ENCODE measurements at places on chromosomes 7 and 10.

DNA sequence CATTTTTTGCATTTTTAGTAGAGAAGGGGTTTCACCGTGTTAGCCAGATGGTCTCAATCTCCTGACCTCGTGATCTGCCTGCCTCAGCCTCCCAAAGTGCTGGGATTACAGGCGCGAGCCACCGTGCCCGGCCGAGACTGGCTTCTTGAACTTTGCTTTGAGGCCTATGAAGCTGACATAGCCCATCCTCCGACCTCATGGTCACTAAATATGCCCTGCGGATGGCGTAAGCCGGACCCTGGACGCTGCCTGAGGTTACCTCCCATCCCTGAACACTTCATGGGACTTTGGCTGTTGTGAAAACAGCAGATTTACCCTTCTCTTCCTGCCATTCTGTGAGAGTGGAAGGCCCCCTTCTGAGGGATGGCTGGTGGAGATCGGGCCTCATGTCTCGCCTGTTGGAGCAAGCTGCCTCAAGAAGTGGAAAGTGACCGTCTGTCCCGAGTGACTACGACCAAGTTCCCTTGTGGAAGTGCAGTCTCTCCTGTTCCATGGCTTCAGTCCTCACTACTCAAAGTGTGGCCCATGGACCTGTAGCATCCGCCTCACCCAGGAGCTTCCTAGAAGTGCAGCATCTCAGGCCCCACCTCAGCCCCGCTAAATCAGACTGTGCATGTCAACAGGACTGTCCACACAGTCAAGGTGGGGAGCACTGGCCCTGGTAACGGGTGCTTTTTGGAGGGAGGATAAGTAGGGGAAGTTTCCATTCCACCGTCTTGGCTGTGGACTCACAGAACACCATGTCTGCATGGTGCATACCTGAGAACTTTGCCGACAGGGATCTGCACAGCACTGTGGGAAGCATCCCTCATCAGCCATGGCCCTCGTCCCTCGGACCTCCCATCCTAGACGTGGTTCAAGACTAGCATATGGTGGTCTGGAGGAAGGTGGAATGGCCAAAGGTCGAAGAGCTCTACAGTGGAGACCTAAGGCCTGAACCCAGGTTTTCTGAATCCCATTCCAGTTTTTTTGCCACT lies 210.5 kb upstream of the SHH start:
- no peaks in the 10 kb centered on the region for H3K27me3 ChIP-seq
- H3K4me3 ChIP-seq, result no peak overlapping the region
- H3K36me3 ChIP-seq, result no peaks in the 10 kb centered on the region

DNA sequence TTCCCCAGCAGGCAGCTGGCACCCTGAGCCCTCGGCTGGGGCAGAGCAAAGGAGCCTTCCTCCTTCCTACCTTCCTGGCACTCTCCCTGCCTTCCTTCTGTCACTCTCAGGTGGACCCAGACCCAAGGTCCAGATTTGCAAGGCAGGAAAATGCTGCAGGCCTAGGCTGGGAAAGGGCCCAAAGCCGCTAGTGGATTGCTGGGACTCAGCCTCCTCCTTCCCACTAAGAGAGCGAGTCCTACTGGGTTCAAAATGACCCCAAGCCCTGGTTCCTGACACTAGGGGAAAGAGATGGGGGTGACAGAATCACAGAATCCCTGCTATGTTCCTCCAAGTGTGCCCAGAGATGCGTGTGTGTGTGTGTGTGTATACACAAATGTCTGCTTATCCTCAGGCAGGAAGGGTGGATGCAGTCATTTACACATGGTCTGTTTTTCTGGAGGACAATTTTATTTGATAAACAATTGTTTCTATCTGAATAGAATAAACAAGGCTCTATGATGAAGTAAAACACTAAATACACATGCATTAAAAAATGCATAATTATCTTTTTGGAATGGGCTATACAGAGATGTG lies 1.3 kb upstream of the PLAU start:
- peak overlapping the region; percentile 12 for H3K4me3 ChIP-seq
- no peaks in the 10 kb centered on the region for H3K36me3 ChIP-seq

DNA sequence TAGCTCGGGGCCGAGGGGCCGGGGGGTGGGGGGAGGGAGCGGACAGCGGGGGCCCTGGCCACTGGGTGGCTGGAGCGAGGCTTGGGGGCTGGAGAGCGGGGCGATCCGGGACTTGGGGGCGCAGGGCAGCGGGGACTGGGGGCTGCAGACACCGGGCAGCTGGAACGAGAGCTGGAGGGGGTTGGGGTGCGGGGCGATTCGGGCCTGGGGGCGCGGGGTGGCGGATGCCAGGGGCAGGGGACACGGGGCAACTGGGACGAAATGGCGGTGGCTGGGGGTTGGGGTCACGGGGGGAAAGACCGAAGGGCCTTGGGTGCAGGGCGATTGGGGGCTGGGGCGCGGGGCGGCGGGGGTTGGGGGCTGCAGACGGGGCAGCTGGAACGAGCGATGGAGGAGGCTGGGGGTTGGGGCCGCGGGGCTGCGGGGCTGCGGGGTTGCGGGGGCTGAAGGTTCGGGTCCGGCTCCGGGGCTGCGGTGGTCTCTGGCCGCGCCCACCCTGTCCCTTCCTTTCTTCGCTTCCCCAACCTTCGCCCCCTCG lies 590 bp downstream of the COL26A1 start:
- H3K27ac ChIP-seq, result no peak overlapping the region
- peaks cover 32% of the 10 kb centered on the region for H3K27me3 ChIP-seq
- H3K4me3 ChIP-seq, result peak overlapping the region; percentile 69
- H3K4me1 ChIP-seq, result no peaks in the 10 kb centered on the region
- H3K36me3 ChIP-seq, result no peaks in the 10 kb centered on the region

DNA sequence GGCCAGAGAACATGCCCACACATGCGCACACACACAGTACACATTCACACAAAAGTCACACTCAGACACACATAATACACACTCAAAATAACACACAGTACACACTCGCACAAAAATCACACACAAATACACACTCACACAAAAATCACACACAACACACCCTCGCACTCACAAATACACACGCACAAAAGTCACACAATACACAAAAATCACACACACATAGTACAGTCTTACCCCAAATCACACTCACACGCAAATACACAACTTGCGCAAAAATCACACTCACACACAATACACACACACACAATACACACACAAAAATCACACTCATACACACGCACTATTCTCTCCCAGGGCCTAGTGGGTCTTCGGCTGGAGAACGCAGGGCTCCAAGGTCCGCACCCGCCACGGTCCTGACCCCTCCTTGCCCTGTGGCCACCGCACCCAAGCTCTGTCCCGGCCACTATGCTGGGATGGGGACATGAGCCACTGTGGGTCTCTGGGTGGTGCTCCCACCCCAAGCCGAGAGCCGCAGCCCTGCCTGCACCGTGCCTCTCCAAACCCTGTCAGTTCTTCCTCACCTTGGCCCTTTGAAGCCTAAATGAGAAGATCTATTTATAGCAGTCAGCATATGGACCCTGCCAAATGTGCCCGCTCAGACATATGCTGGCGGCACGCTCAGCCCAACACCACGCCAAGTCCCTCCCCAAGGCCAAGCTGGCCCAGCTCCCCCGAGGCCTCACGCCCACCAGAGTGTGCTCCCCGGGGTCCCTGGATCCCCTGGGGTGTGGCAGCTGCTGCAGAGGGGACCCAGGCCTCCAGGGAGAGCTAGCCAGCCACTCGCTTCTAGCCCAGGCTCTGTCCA lies 55.9 kb downstream of the ELFN1 start:
- H3K4me1 ChIP-seq, result peaks cover 7% of the 10 kb centered on the region
- no peak for DNase-seq
- H3K27me3 ChIP-seq, result no peaks in the 10 kb centered on the region
- H3K36me3 ChIP-seq, result no peaks in the 10 kb centered on the region

All from psoas muscle (tissue), 8 donors.